Upper lobe of right lung (tissue), 1 donor: ENCODE measurements at places on chromosomes 13 and 19. TPM values are rescaled to one million over a fixed set of nuclear protein-coding genes. Genes with fewer than 3 reads are reported as not detected.

GRCh38 chr13:40586886-40587565 is 79.4 kb downstream of the FOXO1 start:
- DNase-seq: no peak

CCDC122 gene
- total RNA-seq: 4.9 TPM

DNA sequence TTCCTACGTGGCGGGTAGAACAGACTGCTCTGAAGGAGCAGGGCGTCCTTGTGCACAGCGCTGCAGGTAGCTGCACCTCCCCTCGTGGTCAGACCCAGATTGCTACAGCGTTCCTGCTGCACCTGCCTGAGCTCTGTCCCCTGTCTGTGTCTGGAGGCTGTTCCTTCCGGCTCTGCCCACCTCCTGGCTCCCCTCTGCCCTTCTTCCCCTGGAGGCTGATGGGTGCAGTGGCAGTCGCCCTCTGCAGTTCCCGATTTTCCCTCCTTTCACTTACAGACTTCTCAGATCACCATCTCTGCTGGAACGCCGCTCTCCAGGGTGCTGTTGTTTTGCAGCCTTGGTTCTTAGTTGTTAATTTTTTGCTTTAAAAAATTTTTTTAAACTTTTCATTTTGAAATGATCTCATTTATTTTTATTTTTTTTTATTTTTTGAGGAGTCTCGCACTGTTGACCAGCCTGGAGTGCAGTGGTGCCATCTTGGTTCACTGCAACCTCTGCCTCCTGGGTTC is 53.6 kb downstream of the SMARCA4 start:
- DNase-seq: no peak

DNA sequence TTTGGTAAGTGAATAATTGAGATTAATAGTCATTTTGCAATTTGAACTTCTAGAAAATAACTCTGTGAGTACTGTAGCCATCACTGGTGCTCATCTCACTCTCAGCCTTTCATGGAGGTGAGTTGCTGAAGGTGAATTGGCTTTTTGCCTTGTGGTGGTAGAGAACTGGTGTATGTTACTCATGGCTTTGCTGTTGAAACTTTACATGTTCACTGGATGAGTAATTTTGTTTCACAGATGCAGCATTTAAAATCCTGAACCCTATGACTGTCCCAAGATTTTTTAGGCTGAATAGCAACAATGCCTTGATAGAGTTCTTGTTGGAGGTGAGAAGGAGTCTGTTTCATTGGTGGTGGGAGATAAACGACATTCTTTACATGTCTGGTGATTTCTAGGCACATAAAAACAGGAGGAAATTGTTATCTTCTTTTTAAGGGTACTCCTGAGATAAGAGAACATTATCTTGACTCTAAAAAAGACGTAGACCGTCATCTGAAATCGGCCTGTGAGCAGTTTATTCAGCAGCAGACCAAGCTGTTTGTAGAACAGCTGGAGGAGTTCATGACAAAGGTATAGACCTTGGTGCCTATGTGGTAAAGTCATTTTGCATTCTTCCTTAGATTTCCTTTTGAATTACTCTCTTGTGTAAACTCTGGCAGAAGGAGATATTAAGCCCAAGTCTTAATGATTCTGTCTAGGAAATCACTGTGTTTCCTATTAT is 53.9 kb downstream of the COG3 start:
- no peak for DNase-seq

GRCh38 chr13:28001049-28001448 is 12.6 kb upstream of the URAD start:
- DNase-seq: peak; percentile 52

- no peak for DNase-seq
These were observed 618.7 kb downstream of the DIAPH3 start for GRCh38 chr13:59545007-59545406.

DNA sequence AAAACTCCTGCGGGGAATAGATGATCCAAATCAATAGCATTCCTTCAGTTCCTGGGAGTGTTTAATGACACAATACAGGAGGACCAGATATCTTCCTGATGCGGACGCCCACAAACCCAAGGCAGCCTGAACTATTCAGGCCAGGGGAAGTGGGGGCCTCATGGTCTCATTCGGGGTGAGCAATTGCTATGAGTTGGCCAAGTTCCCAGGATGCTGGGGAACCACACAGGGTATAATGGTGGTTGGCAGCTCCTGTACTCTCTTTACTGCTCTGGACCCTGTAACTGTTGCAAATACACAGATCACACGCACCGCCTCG is 401.2 kb downstream of the IRS2 start:
- DNase-seq: no peak

GRCh38 chr13:25707726-25708125 is 336.0 kb downstream of the ATP8A2 start:
- DNase-seq: no peak

DNA sequence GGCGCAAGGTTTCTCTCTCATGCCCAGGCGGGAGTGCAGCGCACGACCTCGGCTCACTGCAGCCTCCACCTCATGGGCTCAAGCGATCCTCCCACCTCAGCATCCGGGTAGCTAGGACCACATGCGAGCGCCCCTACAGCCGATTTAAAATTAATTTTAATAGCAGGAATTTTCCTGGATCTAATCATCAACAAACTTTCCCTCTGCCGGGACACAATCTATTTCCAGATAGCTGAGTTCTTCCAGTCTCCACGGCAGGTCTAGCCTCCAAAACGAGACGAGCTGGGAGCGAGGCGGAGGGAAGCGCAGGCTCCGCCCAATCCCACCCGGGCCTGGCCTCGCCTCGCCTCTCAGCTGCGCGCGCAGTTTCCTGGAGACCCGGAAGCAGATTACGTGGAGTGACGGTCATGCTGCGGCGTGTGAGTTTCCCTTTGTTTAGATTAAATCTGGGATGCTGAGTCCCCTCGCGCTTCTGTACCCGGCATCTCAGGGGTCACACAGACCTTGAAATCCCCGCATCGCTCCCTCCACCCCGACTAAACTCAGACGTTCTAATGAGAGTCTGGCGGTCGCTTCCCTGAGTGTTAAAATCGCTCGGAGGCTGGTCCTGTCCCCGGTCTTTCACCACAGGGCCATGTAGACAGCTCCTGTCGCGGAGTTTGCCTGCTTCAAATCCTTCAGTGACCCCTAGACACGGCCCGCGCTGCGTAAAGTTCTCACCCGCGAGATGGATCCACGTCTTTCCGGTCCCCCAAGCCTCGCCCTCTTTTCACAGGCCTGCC is at the start of gene ZNF880:
Gene ZNF880, plus strand, starts transcription at position 365 of the 782 bp plus-strand sequence. Its CDS starts 43 bp downstream, at position 408.
- peak; percentile 95 for DNase-seq

DNA sequence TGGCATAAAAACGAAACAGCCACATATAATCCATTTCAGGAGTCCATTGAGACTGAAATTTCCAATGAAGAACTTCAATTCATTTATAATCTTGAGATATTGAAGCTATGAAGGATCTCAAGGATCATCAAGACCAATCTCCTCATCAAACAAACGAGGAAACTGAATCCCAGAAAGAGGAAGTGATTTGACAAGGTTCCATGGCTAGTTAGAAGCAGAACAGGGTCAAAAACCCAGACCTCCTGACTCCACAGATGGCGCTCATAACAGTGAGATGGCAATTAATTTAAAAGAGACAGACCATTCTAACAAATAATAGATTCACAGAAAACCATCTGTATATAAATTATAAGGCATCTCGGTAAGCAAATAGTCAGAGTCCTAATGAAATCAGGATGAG is 229.7 kb downstream of the KCTD12 start:
- no peak for DNase-seq

CEBPA gene
- total RNA-seq: 59.1 TPM

- no peak for DNase-seq
These were observed 554.1 kb downstream of the KCTD12 start for GRCh38 chr13:76331943-76332712.

DNA sequence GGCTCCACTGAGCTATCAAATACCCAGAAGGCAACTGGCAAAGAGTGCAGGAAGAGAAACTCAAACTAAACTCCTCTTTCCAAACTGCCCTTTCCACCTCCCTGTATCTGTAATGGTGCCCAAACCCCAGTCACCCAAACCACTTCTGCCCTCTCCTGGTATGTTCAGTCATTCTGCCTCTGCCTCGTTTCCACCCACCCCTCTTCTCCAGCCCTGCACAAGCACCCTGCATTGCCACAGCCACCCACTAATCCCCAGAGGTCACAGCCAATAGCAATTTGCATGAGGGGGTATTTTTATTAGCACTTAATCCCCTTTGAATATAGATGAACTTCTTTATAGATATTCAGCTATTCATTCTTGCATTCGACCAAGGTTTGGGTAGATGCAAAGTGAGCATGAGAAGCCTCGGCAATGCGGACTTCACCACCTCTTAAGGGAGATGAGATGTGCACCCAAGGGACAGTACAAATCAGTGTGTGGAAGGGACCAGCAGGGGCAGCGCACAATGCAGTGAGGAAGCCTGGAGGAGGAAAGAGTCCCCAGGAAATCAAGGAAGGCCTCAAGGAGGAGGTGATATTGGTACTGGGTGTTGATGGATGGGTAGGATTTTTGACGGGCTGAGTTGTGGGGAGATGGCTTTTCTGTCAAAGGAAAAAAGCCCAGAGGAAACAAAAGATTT is 12.4 kb downstream of the TMEM272 start:
- no peak for DNase-seq

GRCh38 chr13:103568314-103568713 is 502.1 kb upstream of the SLC10A2 start:
- DNase-seq: no peak

- DNase-seq: no peak
These were observed 3.0 kb downstream of the FIZ1 start for GRCh38 chr19:55596304-55596703.

DNA sequence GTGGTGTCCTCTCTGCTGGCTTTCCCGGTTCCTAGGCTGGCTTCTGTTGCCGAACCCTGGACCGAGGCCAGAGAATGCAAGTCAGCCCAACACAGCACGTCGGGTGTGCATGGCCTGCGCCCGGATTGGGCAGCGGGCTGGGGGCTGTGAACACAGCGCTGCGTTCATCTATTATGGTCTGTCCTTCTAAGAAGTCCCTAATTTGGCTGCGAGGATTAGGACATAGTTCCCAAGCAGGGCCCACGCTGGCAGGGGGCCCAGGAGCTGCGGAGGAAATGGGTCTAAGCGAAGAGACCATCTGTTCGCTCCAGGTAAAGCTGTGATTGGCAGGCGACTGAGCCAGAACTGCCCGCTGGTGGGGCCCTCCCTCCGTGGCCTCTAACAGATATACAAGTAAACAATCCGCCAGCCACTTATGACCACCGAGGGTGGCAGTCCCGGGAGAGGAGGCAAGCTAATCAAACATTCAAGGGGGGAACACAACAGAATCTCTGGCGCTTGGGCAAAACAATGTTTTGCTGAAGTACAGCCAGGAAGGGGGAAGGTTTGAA is 6.0 kb downstream of the SYCE2 start:
- peak; percentile 76 for DNase-seq

DNA sequence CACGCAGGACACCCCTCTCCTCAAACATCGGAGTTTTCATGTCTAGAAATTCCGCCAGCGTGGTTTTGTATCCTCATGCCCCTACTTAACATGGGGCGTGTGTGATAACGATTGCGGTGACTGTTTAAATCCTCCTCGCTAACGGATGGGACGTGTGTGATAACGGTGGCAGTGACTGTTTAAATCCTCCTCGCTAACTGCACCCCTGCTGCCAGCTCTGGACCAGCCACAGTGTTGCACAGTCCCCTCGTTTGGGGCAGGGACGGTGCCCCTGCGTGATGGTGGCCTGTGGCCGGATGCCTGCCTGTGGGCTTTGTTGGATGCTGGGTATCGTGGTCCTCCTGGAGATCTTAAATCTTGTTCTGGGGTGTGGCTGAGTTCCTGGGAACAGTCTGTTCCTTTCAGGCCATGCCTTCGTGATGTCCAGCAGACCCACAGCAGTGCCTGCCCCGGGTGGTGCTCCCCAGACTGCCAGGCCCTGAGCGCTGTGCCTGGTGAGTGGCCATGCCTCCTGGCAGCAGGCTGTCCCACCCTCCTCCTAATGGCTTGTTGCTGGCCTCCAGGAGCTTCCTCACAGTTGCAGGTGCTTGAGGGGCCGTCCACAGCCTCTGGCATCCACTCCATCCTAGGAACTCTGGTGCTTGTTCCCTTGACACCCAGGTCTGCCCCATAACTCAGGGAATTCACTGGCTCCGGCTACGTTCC is 122.5 kb upstream of the MCF2L start:
- DNase-seq: no peak

KIR3DL2 gene
- total RNA-seq: 0.35 TPM

DNA sequence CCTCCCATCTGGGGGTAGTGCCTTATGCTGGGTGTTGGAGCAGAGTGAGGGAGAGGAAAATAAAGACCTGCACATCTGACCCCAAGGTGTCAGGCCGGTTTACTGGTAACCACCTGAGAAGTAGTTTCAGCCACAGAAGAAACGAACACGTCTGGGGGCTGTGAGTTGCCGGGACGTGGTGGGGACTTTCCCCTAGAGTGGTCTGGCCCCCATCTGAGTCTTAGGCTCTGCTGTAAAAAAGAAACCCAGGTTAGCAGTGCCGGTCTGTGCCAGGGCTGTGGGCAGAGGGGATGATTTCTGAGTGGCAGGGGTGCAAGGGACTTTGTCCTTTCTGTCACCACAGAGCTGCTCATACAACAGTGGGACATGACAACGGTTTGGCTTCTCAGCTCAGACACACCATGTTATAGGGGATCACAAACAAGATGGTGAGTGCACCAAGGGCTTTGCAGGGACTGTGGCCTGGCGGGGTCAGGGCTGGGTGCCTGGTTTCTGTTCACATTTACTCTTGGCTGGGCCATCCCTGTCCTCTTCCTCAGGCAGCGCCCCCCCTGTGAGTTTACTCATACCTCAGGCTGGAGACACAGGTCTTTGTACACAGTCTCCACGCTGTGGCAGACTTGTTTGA is 9.0 kb downstream of the GCDH start:
- DNase-seq: no peak

DNA sequence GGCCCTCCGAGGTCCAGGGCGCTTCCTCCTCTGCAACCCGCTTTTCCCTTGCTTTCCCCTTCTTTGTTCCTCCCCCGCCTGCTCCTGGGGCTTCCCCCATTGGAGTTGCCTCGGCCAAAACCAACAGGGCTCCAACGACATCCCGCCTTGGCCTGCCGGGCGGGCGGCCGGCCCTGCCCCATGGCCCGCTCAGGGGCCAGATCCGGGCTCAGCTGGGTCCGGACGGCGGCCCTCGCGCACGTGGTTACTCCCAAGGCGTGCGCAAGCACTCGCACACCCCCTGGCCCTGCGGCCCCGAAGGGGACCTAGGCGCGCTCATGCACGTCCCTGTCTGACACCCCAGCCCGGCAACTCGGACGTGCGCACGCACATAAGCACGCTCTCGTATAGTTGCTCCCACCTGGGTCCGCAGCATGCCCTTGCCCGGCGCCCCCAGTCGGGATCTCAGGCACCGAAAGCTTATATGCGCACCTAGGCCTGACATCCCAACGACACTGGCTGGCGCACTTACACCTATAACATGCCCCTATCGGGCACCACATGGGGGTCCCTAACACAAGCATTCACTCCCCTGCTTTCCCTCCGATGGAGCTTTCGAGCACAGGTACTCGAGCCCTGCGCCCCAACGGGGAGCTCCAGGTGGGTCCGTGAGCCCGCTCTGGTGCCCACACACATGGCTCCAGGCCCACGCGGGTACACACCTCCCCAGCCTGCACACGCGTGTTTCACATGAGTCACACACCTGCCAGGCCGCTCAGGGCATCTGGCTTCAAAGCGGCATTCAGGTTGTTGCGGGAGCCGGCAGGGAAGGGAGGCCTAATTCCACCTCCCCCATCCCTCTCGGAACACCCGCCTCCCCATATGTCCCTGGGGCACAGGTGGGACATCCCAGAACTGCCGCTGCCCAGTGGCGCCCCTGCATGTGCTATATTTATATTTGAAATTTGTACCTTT is 15.0 kb downstream of the NFIX start:
- peak; percentile 78 for DNase-seq

SCGB2B2 gene
- total RNA-seq: 0.58 TPM

- DNase-seq: no peak
These were observed 5.9 kb downstream of the ZSCAN22 start for GRCh38 chr19:58332697-58333096.

GRCh38 chr13:111344471-111345191 is 24.2 kb downstream of the TEX29 start:
- peak; percentile 89 for DNase-seq
